ENCODE measurements at places on chromosomes 5 and 9.

DNA sequence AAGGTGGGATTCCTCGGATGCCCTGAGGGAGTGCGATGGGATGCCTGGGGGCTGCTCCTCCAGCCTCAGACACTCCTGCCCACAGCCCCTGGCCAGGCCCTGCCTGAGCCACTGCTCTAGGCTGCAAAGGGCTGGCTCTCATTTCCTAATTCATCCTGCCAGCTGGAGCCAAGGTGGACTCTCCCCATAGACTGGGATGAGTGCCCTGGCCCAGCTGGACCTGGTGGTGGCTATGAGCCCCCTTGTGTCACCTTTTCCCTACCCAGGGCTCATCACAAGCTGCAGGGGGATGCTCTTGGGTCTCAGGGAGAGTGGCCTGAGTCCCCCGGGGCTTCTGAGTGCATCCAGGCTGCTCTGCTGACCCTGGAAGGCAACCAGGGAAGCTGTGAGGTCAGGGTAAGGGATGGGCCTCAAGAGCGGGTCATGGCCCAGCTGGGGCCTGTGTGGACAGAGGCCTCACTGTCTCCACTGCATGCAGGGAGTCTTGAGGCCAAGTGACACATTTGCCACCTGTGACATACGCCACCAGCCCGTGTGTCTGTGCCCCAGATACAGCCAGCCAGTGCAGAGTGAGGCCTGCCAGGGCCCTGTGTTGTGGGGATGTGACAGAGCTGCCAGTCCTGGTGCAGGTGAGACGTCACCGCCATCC lies 102.7 kb upstream of the IER5L start:
- DNase-seq, result no peak

DNA sequence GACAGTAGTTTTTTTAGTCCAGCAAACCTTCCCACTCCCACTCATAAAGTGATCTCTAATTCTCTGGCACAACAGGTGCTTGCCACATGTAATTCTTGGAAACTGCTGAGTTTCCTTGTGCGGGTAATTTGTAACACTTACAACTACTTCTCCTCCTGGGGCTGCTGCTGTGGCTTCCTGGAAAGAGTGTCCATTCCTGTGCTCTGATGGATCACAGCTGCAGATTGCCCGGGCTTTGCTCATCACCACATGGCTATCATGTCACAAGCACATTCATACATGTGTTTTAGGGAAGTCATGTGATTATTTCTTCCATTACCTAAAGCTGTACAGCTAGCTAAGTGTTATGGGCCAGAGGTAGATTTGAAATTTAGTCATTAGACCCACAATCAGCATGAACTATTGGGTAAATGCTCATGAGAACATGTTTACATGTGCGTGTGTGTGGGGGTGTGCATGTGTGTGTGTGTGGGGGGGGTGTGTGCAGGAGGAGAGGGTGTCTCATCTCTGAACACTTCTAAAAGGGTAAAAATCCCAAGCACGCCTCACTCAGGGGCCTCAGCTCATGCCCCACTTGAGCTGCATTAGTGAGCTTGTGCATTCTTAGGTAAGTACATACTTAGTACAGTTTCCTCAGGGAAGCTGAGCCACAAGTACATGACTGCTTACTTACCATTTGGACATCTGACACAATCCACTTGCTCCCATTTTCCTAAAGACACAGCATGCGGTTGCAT lies 118.1 kb upstream of the CCDC112 start:
- DNase-seq, result peak; percentile 81

GRCh38 chr9:22097707-22098106 lies 88.6 kb upstream of the CDKN2B start:
- no peak for DNase-seq

DNA sequence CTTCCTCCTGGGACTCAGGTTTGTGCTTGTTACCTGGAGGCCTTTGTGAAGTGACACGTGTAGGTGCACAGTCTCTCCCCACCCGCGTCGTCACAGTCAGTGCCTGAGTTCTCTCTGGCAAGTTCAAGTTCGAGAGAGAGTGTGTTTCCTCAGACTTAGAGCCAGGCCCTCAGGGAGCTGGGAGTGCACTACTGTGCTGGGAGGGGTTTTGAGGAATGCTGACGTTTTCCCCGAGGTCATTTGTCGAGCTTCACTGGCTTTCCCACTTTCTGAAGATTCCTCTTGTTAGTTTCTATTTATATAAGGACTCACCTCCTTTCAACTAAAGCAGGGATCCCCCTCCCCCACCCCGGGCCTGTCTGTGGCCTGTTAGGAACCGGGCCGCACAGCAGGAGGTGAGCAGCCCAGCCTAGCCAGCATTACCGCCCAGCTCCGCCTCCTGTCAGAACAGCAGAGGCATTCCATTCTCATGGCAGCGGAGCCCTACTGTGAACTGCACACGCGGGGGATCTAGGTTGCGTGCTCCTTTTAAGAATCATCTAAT lies 209.2 kb downstream of the DIRAS2 start:
- DNase-seq, result no peak

DNA sequence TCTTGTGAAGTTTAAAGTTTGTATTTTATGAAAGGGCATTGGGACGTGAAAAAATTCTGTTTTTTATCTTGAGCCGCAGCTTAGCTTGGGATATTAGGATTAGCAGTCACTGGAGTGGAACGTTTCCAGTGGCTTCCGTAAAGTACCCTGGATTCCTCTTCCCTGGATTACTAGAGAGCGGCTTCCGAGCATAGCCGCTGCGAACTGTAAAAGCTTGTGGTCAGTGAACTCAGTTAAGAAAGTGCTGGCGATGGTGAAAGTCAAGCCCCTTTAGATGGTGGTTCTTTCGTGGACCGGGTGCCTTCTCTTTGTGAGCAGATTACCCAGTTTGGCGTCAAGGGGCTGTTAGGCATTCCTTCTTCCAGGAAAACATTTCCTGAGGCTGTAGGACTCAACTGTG lies 168.1 kb downstream of the KDM4C start:
- no peak for DNase-seq

- DNase-seq, result no peak
Measured at GRCh38 chr9:124624735-124624992, 117.5 kb upstream of the NR5A1 start.

GRCh38 chr9:35195683-35196082 lies 33.9 kb downstream of the UNC13B start:
- no peak for DNase-seq

DNA sequence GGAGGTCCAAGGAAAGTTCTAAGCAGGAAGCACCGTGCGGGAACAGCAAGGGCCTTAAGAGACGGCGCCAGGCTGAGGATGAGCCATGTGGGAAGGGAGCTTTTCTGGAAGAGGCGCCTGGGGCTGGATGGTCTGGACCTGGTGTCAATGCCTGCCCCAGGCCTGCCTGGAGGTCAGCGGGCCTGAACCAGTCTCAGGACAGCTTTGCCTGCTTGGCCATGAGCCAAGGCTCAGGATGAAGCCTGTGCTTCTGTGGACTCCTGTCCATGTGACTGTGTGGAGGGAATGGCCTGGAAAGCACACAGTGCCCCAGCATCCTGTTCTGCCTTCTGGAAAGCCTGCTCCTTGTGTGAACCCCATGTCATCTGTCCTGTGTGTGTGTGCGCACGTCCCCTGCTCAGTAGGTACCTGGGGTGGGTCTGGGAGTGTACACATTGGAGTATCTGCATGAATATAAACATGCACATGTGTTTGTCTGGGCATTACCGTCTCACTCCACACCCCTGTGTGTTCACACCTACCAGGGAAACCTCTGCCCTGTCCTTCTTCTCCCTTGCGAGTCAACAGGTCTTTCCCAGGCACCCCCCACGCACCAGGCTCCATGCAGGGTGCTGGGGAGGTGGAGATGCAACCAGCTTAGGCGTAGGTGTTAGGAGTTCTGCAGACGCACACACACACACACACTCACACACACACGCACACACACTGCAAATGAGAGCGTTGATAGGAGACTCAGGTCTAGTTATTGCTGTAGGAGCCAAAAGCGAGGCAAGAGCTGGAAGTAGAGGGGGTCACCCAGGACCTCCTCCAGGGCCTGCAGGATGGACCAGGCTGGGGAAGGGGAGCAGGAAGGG lies 24.8 kb downstream of the DAB2IP start:
- DNase-seq, result no peak

DNA sequence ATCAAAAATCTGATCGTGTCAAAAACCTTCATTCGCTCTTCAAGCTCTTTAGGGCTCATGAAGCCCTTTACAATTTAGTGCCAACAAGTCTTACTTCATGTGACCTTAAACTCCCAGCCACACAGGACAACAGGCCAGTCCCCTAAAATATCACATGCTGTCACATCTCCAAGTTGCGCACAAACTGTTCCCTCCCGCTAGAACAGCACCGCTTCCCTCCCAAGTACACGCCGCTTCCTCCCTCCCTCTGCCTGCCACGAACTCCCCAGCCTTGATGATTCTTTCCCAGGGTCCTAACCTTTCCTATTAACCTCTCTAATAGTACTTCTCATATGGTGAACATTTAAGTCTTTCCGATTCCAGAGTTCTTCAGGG lies 91.2 kb downstream of the TLE1 start:
- no peak for DNase-seq

- no peak for DNase-seq
Measured at GRCh38 chr5:2782658-2783057, 31.2 kb upstream of the IRX2 start.

DNA sequence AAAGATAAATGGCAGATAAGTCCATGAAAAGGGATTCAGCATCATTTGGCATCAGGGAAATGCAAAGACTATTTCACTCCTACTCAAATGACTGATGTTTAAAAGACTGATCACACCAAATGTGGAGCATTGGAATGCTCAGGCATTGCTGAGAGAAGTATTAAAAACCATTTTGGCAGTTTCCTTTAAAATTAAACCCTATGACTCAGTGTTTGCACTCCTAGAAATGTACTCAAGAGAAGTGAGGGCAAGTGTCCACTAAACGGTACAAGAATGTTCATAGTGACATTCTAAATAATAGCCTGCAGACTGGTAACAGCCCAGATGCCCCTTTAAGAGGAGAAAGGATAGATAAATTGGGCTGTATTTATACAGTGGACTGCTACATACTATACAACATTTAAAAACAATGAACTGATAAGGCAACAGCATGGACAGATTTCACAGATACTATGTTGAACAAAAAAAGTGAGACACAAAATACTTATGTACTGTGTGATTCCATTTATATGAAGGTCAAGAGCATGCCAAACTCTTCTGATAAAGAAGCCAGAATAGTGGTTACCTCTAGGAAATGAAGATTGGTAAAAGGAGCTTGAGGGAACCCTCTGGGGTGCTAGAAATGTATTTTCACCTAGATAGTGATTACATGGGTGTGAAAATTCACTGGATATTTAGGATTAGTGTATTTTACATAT lies 24.6 kb downstream of the APC start:
- no peak for DNase-seq

DNA sequence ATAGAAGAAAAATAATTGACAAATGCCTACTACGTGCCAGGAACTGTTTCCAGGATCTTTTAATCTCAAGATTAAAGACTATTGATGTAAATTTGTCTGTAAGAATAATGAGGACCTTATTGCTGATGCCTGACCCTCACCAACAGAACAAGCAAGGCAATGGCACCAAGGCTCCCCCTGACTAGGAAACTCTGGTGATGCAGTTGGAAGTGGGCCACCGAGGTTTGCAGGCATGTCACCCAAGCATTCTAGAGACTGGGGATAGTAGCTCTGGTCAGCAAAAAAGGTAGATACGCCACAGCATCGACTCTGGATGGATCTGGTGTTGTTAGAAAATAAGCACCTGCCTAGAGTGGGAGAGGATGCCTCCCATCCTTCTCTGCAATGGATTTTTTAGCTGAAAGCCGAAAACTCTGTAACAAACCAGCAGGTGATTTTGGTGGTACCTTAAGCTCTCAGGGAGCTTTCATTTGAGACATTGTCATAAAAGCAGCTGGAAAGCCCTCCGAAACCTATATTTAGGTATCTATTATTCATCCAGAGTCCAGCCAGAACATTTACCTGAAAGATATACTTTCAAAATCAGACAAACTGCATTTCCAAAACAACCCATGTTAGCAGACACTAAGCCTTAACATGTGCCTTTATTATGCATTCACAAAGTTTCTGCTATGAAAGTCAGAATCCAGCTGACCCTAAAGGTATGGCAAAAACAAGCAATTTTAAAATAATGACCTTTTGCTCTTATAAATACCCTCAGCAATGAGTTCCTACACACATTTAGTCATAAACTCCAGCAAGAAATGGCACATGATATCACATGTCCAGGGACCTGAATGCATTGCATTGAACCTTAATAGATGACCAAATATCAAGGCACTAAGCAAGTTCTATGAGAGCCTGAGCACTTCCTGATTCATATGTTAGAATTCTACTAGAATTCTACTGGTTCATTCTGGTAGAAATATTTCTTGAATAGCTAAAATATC lies 308.4 kb downstream of the PDE4D start:
- no peak for DNase-seq

DNA sequence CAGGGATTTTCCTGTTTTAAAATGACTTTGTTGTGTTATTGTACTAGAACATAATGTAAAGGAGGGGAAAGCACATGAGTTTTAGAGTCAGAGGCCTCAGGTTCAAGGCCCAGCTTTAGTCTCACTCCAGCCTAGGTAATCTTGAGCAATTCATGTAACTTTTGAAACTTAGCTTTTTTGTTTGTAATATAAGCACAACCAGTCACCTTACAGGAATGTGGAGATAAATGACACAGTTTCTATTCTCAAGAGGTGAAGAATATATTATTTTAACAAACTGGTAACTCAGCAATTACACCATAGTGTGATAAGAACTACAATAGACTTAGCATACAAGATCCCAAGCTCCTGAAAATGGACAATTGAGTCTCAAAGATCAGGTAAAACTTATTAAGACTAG lies 51.2 kb downstream of the ADAMTS19 start:
- DNase-seq, result no peak

GRCh38 chr5:56818450-56819037 lies 3.2 kb downstream of the MAP3K1 start:
- no peak for DNase-seq

GRCh38 chr5:96856371-96856770 lies 19.9 kb upstream of the ERAP2 start:
- DNase-seq, result no peak

DNA sequence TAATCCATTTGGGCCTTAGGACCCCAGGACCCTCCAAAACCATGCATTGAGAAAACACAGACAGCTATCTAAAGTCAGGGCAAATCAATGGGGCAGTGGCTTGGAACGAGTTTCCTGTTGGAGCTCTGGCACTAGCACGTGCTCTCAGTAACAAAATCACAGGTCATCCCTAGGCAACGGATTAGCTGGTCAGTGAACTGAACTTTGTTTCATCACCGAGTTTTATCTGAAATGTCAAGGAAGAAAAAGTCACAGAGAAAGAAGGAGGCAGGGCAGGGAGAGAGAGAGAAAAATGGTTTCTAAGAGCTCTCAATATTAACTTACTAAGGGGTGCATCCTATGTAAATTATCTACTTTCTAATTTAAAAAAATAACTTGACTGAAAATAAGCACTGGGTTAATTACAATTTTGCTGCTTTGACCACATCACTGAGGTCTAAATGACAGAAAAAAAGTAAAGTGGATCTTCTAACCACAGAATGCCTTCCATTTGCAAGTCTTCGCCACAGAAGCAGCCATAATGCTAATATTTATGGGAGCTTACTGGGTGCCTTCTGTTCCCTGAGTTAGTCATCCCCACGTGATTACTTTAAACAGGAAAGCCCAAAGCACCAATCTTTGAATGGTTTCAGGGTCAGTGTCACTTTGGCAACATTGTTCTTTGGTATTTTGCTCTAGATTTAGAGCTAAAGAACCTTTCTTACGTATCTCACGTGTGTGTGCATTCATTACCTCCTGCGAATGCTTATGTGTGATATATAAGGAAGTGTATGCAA lies 503.9 kb downstream of the RASEF start:
- DNase-seq, result no peak

All from AG09319 (cell line).